Stimulated activated CD4-positive, alpha-beta T cell treated with anti-CD3 and anti-CD28 coated beads, Interleukin-4, amount 100 ng/mL, for 48 hours (primary cell): ENCODE measurements at places on chromosomes 4 and X.

DNA sequence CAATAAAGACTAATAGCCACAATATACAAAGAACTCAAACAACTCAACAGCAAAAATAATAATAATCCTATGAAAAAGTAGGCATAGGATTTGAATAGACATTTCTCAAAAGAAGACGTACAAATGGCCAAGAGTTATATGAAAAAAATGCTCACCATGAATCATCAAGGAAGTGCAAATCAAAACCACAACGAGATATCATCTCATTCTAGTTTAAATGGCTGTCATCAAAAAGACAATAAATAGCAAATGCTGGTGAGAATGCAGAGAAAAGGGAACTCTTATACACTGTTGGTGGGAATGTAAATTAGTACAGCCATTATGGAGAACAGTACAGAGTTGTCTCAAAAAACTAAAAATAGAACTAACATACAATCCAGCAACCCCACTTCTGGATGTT lies 18.8 kb downstream of the TLR6 start:
- no peak for DNase-seq

DNA sequence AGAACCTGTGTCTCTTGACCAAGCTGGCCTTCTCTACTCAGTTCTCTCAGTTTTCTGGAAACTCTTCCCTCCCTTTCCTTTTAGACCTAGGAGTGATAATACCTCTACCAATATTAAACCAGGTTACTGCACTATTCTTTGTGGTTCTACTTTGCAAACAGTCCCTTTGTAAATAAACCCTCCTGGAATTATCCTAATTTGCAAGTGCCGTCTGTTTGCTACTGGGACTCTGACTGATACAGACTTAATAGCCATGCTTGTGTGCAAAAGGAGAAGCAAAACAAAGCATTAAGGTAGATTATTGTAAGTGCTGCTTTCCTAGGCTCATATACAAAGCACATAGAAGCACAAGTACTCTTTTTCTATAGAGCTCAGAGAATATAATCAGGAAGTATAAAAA lies 507.0 kb downstream of the INPP4B start:
- no peak for DNase-seq

DNA sequence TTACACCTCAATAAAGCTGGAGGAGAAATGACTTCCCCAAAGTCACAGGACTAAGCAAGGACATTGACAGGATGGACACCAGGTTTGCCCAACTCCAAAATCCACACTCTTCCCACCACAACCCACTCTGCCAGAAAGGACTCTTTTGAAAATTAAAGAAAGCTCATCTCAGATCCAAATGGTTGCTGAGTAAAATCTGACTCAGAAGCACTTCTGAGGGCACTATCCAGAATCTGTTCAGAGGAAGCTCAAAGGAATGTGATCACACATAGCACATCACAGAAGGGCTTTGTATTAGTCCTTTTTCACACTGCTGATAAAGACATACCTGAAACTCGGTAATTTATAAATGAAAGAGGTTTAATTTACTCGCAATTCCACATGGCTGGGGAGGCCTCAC lies 155.5 kb downstream of the RAB28 start:
- no peak for DNase-seq

- no peak for DNase-seq
Observed at GRCh38 chr4:8188743-8189550, 10.1 kb upstream of the SH3TC1 start.
